ENCODE measurements at places on chromosomes 13 and 19. TPM values are rescaled to one million over a fixed set of nuclear protein-coding genes. Genes with fewer than 3 reads are reported as not detected.

- H3K4me1 ChIP-seq: peaks cover 28% of the 10 kb centered on the region
- no peak overlapping the region for H3K4me3 ChIP-seq
These were observed 71.4 kb downstream of the LRCH1 start for GRCh38 chr13:46624353-46624752.

- DNase-seq: no peak
- H3K27me3 ChIP-seq: no peaks in the 10 kb centered on the region
- H3K27ac ChIP-seq: peak overlapping the region; percentile 15
- no peaks in the 10 kb centered on the region for H3K36me3 ChIP-seq
These were observed 36.4 kb downstream of the ATP11A start for GRCh38 chr13:112726016-112726767.

DNA sequence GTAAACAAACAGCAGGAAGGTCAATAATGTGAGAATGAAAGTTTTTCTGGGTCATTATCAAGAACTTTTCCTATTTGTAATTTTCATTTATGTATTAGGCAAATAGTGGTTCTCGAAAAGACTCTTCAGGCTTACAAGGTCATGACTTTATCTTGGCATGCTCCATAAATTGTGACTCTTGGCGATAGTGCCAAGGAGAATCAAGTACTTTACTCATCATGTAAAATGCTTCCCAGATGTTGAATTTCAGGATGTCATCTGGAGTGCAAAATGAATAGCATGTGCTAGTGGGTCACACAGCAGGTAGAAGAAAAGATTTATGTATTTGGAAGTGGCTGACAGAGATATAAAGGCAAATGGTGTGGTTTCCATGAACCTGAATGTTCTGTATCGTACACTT lies 1492.7 kb upstream of the PCDH20 start:
- no peak overlapping the region for H3K4me3 ChIP-seq
- H3K27me3 ChIP-seq: no peaks in the 10 kb centered on the region
- no peak overlapping the region for H3K27ac ChIP-seq
- H3K4me1 ChIP-seq: no peaks in the 10 kb centered on the region
- no peak for DNase-seq

DNA sequence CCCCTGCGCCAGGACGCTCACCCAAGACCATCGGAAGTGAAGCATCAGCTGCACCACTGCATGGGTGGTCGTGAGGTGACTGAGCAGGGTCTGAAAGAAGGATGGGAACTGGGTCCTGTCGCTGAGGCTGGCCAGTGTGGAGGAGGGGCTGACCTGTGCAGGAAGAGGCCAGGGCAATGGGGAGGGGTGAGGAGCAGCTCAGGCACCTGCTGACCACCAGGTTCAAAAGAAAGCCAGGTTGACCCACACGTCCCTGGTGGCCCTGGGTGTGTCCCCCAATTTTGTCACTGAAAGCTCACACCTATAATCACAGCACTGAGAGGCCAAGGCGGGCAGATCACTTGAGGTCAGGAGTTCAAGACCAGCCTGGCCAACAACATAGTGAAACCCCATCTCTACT lies 13.7 kb upstream of the ZSCAN1 start:
- no peak overlapping the region for H3K4me3 ChIP-seq
- H3K36me3 ChIP-seq: no peaks in the 10 kb centered on the region
- no peaks in the 10 kb centered on the region for H3K27me3 ChIP-seq
- H3K27ac ChIP-seq: no peak overlapping the region
- no peaks in the 10 kb centered on the region for H3K4me1 ChIP-seq
- DNase-seq: no peak

GRCh38 chr19:32875428-32875827 lies 5.9 kb upstream of the SLC7A9 start:
- H3K4me3 ChIP-seq: no peak overlapping the region

DNA sequence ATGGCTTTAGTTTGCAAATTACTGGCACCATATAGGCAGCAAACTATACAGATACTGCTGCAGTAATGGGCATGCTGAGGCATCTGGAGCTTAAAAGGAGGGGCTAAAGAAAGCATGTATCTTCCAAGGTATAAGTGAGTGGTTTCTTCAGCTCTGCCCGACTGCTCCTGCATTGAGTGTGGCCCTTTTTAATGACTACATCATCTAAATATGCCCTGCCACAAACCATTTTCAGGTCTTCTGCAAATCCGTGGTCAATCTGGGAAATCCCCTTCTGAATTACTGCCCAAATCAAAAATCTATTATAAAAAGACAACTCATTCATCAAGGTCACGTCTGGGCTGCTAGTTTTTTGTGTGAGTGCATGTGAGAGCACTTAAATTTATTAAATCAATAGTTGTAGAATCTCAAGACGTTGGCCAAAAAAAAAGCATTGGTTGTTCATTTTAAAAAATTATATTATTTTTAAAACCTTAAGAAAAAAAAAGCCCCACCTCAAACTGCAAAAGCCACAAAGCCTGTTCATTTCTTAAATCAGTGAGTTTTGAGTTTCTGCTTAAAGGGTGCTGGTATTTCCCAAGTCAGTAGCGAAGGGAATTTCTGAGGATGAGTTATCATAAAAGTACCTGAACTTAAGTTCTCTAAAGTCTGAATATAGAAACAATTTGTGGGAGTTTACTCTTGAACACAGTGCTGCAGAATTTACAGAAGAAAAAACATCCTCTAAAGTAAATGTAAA lies 16.3 kb downstream of the LCP1 start:
- H3K27me3 ChIP-seq: no peaks in the 10 kb centered on the region
- no peak overlapping the region for H3K4me3 ChIP-seq
- peaks cover 3% of the 10 kb centered on the region for H3K4me1 ChIP-seq
- H3K36me3 ChIP-seq: no peaks in the 10 kb centered on the region

DNA sequence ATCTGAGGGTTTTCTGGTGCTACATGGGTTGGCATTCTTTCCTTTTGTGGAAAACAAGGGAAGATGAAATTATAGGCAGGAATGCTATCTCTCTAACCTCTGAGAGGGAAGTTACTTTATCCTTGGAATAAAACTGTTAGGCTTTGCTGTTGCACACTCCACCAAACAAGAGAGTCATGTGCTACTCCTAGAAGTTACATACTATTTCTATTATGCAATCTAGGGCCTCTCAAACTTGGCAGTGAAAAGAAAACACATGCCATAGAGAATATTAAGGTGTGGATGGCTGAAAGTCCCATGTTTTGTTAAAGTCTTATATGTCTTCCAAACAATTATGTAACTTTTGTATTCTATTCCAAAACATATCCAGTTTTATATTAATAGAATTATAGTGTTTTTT lies 367.9 kb downstream of the SLC7A1 start:
- no peak for DNase-seq
- H3K27me3 ChIP-seq: no peaks in the 10 kb centered on the region
- H3K27ac ChIP-seq: no peak overlapping the region
- H3K36me3 ChIP-seq: no peaks in the 10 kb centered on the region
- no peaks in the 10 kb centered on the region for H3K4me1 ChIP-seq

DNA sequence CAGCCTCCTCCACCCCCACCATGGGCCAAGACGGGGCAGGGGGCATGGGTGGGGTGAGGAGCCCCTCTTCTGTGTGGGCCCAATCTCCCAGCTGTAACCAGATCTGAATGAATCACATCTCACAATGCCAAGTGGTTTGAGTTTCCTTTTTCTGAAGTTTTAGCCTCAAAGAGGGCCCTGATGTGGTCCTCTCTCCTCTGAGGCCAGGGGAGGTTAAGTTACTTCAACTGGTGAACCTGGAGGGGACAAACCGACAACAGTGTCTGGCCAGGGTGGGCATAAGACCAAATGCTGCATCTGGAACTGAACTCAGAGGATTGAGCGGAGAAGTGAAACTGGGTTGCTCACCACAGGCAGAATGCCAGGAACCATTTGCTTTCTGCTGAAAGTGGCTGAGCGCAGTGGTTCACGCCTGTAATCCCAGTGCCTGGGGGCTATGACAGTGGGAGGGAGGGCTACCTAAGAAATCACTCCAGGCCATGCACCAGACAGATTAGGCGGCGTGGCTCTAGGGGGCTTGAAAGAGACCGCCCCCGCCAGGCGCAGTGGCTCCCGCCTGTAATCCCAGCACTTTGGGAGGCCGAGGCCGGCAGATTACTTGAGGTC lies 15.4 kb upstream of the IRGC start:
- H3K27ac ChIP-seq: peak overlapping the region; percentile 68
- no peaks in the 10 kb centered on the region for H3K4me1 ChIP-seq
- no peaks in the 10 kb centered on the region for H3K36me3 ChIP-seq
- H3K27me3 ChIP-seq: no peaks in the 10 kb centered on the region
- H3K4me3 ChIP-seq: no peak overlapping the region
- no peak for DNase-seq

- no peaks in the 10 kb centered on the region for H3K4me1 ChIP-seq
- no peak overlapping the region for H3K27ac ChIP-seq
- no peaks in the 10 kb centered on the region for H3K36me3 ChIP-seq
- no peak overlapping the region for H3K4me3 ChIP-seq
These were observed 56.5 kb downstream of the HSPH1 start for GRCh38 chr13:31105020-31105795.

DNA sequence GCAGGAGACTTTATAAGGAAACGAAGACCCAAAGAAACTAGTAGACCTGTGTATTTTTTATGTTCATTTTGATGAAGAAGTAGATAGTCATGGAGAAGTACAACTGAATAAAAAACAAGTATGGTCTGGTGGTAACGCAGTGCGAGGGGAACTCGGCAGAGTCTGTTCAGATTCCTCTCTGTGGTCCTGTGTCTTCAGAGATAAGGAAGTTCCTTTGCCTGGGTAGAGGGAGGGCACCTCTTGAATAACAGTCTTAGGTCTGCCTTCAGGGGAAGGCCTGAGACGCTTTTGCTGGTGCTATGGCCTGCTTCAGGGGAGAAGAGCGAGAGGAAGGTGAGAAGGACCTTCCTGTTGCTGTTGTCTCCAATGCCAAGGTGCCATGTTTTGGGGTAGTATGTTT lies 25.9 kb upstream of the SLC46A3 start:
- no peak overlapping the region for H3K4me3 ChIP-seq
- peak overlapping the region; percentile 3 for H3K27ac ChIP-seq
- no peaks in the 10 kb centered on the region for H3K27me3 ChIP-seq
- no peaks in the 10 kb centered on the region for H3K4me1 ChIP-seq

DNA sequence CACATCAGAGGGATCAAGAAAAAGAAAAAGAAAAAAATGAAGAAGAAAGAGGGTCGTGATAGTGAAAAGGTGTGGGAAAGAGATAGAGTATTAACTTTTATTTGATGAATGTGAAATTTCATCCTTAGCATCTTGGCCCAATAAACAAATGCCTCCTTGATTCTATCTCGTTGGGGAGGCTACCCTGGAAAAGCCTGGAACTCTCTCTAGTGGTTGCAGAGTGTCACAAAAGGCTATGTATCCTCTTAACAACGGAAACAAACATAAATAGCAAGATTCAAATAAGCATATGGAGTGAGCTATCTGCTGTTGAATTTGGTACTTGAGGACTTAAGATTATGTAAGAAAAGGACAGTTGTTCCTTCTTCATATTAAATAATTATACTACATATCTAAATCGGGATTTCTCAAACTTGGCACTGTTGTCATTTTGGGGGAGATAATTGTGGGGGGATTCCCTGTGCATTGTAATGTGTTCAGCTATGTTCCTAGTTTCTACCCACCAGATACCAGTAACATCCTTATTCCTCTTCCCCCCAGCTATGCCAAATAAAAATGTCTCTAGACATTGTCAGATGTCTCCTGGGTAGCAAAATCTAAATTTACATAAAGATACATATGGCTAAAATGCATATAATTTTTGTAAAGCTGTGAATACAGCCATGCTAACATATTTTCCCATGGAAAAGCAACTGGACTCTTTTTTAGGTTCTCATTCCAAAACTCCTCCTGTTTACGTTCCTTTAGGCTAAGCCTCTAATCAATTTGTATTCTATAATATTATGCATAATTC lies 557.2 kb downstream of the DCT start:
- no peak overlapping the region for H3K4me3 ChIP-seq
- no peaks in the 10 kb centered on the region for H3K36me3 ChIP-seq

- H3K27ac ChIP-seq: no peak overlapping the region
- H3K4me3 ChIP-seq: no peak overlapping the region
- no peaks in the 10 kb centered on the region for H3K36me3 ChIP-seq
- no peaks in the 10 kb centered on the region for H3K27me3 ChIP-seq
- H3K4me1 ChIP-seq: no peaks in the 10 kb centered on the region
These were observed 904.8 kb upstream of the PCDH20 start for GRCh38 chr13:62320129-62321108.

DNA sequence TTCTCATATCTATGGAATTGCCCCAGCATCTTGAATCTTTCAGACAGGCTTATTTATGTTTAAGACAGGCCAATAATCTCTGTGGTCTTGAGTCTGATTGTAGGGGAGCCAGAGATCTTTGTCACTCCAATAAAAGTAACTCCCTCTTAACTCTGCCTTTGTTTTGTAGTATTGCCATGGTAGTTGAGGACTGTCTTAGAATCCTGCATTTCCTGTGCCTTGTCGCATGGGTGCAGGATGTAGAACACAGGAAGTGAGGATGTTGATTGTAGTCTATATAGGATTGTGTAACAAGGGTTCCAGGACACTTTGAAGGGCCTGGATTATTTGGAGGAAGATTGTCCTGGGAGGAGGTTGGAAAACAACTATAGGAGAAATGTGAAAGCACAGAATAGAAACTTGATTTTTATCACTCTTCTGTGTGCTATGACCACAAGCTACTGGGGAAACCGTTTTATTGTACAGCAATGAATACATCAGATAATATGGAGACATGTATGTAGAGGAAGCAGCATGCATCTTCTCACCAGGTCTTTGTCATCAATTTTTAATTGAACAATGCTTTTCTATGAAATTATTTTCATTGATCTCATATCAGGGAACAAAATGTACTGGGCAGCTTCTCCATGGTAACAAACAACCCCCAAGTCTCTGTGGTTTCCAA lies 411.7 kb downstream of the FGF9 start:
- H3K27ac ChIP-seq: no peak overlapping the region
- no peaks in the 10 kb centered on the region for H3K4me1 ChIP-seq
- H3K27me3 ChIP-seq: no peaks in the 10 kb centered on the region
- no peak for DNase-seq
- no peaks in the 10 kb centered on the region for H3K36me3 ChIP-seq
- no peak overlapping the region for H3K4me3 ChIP-seq

GRCh38 chr13:94859811-94860210 lies 147.5 kb upstream of the SOX21 start:
- no peaks in the 10 kb centered on the region for H3K36me3 ChIP-seq
- no peak overlapping the region for H3K27ac ChIP-seq
- H3K4me1 ChIP-seq: no peaks in the 10 kb centered on the region
- no peak overlapping the region for H3K4me3 ChIP-seq
- H3K27me3 ChIP-seq: no peaks in the 10 kb centered on the region

- DNase-seq: no peak
- H3K27ac ChIP-seq: no peak within 1 kb of the TSS
- no peaks in the 10 kb centered on the region for H3K4me1 ChIP-seq
- H3K36me3 ChIP-seq: no peaks in the 10 kb centered on the region
- H3K27me3 ChIP-seq: peaks cover 4% of the 10 kb centered on the region
- no peak within 1 kb of the TSS for H3K4me3 ChIP-seq
These were observed at the start of gene KLK6 for GRCh38 chr19:50969413-50969760. TSS of gene KLK6 (minus strand) at chr19:50969591. CDS start at chr19:50968104, 1,487 bp downstream.

- no peaks in the 10 kb centered on the region for H3K27me3 ChIP-seq
- no peak overlapping the region for H3K27ac ChIP-seq
- no peaks in the 10 kb centered on the region for H3K36me3 ChIP-seq
- peak overlapping the region; percentile 68 for H3K4me3 ChIP-seq
- no peaks in the 10 kb centered on the region for H3K4me1 ChIP-seq
These were observed 22.2 kb downstream of the ZNF175 start for GRCh38 chr19:51593138-51593890.

- H3K36me3 ChIP-seq: no peaks in the 10 kb centered on the region
- H3K27ac ChIP-seq: no peak overlapping the region
- no peak overlapping the region for H3K4me3 ChIP-seq
- no peak for DNase-seq
These were observed 463.0 kb downstream of the TSHZ3 start for GRCh38 chr19:30886222-30886621.

PSG6 gene
- total RNA-seq: not detected

SMAD9 gene
- 1.5 TPM for total RNA-seq

CYP4F22 gene
- total RNA-seq: not detected

SLC17A7 gene
- total RNA-seq: 0.16 TPM

POU2F2 gene
- 1.0 TPM for total RNA-seq

TUBB4A gene
- total RNA-seq: 2.3 TPM
